CD4-positive, alpha-beta T cell (primary cell): ENCODE measurements at places on chromosomes 1 and 21.
A peak's percentile ranks its signal among the peaks of the same experiment; 100 is the strongest.

DNA sequence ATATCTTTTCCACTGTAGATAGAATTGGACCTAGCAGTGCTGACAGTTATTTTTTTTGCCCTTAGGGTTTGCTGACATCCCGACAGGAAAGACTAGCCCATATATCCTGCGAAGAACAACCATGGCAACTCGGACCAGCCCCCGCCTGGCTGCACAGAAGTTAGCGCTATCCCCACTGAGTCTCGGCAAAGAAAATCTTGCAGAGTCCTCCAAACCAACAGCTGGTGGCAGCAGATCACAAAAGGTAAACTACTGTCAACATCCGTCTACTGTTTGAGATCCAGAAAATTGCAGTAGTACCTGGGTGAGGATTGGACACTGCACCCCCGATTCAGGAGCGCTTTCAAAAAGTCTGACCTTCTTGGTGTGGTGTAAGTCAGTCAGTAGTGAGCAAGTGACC, 55.8 kb downstream of the CENPF start:
- DNase-seq = no peak

DNA sequence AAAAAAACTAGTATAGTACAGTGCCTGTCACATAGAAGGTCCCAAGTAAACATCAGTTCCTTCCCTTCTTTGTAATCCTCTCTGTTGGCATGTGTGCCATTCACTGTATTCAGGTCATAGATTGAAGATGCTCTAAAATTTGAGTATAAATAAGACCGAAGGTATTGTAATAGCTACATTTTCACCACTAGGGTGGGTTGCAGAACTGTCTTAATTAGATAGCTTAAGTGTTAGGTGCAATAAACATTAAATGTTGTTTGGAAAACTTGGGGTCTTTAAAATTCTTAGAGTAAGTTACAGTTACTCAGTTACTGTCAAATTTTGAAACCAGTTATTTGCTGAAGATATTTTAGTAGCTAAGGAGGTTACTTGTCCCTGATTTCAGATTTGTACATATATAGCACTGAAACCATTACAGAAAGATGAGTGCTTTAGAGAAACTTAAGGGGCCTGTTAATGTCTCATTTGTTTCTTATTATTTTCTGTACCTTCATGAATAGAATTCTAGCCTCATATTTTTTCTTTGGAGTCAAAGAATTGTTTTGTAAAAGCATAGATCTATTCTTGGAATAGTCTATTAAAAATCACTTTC, 24.3 kb downstream of the PER3 start:
- DNase-seq = no peak

DNA sequence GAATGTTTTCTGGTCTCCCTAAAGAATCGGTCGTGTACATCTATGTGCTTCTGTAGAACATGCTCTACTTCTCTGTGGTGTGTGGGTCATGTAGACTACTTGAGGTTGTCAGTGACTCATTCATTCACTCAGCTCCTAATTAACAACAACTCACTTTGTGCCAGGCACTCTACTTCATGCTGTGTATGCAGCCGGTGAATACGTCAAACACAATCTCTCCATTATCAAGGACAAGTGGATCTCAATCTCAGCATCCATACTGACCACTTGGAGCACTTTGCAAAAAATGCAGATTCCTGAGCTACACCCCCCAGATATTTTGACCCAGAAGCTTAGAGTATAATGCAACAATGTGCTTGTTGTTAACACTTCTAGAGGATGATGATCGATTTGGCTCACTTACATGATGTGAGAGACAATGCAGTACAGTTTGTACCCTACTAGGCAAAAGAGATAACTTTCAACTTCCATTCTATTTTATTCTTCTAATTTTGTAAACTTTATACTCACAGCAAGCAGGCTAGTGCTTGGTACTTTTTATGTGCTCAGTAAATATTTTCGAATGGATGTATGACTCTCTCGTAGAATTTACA, 508.6 kb upstream of the ADAMTS5 start:
- DNase-seq = no peak

GRCh38 chr1:101190441-101190840, 46.4 kb upstream of the S1PR1 start:
- no peak for DNase-seq

- no peak for DNase-seq
These were observed 66.2 kb upstream of the HMCN1 start for GRCh38 chr1:185668013-185668412.

DNA sequence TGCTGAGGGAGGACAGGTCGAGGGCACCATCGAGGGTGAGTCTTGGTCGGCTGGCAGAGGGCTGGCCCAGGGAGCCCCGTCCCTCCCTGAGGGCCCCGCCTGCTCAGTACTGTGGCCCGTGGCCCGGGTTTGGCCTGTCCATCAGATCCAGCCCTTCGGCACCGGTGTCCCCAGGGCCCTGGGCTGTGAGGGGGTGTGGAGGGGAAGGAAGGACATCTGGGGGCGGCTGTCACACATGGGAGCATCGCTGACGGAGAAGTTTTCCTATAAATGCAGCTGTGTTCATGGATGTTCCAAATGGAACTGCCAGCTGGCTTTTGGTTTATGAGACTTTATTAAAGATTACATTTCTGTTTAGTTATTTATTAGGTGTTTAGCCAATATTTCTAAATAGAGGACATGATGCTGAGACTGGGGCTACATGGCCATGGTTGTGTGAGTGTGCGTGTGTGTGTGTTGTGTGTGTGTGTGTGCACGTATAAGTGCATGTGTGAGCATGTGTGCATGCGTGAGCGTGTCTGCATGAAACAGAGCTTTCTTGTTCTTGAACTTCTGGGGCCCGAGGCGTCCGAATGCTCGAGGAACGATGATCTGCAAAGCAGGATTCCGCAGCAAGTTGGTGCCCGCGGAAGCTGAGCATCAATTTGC, 54.3 kb downstream of the SLX9 start:
- DNase-seq = no peak

DNA sequence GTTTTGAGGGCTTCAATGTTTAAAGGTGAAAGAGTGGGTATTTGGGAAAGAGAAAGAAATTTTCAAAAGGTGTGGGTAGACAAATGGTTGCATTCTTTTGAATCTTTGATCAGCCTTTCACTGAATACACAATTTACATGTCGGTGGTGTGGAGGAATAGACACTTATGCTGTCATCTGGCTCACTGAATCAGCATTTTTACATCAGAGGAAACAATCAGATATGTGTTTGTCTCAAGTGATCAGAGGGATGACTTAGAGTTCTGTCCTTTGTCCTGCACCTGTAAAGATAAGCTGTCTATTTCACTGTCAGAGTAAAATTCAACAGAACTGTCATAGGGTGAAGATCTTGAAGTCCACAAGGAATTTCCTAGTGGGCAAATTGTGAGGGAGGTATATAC, 170.9 kb upstream of the USP25 start:
- no peak for DNase-seq

- no peak for DNase-seq
These were observed 15.0 kb upstream of the HMGN1 start for GRCh38 chr21:39363607-39364555.

- DNase-seq = no peak
These were observed 23.5 kb downstream of the GPR157 start for GRCh38 chr1:9105336-9105867.

DNA sequence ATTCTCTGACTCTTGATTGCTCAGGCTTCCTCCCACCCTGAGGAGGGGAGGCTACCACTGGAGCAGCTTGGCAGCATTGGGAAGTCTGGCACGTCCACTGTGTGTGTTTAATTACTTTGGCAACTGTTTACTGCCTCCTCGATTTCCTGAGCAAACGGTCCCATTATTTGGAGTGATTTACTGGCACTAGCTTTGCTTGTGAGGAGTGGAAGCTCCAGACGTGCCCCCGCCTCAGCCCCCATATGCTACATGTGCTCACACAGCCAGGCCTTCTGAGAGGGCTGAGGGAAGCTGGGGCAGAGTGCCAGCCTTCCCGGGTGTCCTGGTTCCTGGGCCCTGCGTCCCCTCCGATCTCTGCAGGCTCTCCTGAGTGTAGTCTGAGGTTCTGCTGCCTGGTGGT, 306.2 kb downstream of the PTPRU start:
- DNase-seq = no peak

DNA sequence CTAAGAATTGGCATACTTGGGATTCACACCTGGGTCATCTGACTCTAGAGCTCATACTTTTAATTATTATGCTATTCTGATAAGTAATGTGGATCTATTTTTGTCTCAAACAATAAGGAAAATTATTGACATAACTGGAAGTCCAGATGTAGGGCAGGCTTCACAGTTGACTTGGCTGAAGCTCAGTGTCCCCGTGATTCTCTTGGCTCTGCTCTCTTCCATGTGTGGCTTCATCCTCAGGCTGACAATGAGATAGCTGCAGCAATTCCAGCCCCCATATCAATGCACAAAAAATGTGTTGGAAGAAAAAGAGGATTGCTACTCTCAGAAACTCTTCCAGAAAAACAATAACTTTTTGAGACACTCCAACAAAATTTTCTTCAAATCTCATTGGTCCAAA, 23.8 kb downstream of the HSD11B1 start:
- no peak for DNase-seq

- no peak for DNase-seq
These were observed 4.6 kb downstream of the PRUNE1 start for GRCh38 chr1:151012684-151013471.

- no peak for DNase-seq
These were observed 63.2 kb downstream of the DIRAS3 start for GRCh38 chr1:67987046-67987799.

DNA sequence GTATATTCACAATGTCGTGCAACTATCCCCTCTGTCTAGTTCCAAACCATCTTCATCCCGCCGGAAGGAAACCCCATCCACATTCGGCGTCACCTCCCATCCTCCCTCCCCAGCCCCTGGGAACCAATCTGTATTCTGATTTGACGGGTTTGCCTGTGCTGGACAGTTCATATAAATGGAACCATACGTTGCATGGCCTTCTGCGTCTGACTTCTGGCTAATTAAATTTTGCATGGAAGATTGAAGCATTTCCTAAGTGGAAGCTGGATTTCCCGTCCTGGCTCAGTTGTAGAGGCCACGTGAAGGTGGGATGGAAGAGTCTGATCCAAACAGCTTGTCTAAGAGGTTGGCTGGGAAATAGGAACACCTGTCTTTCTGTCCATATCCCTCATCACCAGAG, 14.6 kb downstream of the SPSB1 start:
- DNase-seq = no peak

DNA sequence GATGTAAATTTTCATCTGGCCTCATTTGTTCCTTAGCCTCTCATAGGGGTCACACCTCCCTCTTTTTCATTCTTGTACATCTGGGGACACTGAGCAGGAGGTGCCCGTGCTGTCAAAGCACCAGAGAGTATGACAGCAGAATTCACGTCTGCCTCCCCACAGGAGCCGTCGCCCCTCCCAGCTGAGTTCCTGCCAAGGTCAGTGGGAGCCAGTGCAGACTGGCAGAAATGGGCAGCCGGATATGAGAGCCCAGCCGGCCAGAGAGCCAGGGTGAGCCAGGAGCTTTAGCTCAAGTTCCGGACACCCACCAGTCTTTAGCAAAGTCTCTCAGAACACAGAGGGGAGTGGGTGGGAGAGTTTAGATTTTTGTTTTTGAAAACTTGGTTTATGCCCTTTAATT, 21.9 kb downstream of the GPR137B start:
- no peak for DNase-seq

DNA sequence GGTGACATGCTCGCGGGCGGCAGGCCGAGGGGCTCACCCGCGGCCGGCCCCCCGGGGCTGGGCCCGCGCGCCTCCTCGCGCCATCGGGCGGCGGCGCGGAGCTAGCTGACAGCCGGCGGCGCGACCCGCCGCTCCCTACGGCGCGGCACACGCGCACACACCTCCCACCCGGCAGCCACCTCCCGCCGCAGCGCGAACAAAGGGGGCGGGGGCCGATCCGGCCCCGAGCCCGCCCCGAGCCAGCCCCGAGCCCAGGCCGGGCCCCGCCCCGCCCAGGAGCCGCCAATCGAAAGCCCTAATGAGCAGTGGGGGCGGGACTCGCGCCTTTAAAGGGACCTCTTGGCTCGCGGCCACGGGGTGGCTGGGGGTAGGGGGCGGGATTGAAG, at the start of gene KIF21B:
TSS of gene KIF21B (minus strand) at position 198 of the 386 bp plus-strand sequence. CDS start 331 bp downstream, outside the sequence.
- peak; percentile 94 for DNase-seq

DNA sequence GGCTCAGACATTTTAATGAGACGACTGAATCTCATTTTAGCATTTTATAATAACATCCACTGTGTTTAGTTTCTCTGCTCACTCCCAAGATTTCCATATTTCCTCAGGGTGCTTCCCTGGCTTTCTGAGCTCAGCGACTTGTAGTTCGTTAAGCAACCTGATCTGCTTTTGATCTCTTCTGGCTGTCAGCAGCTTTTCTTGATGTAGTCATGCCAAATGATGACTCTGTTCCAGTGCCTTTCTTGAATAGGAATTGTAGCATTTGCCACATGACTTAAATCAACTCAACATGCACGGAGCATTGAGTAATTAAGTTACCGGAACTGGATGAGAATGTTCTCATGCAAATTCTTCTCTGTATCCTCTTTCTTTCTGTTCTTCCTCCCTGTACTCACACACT, 246.1 kb downstream of the FMN2 start:
- DNase-seq = no peak

GRCh38 chr21:25750085-25750484, 15.3 kb downstream of the GABPA start:
- DNase-seq = no peak

DNA sequence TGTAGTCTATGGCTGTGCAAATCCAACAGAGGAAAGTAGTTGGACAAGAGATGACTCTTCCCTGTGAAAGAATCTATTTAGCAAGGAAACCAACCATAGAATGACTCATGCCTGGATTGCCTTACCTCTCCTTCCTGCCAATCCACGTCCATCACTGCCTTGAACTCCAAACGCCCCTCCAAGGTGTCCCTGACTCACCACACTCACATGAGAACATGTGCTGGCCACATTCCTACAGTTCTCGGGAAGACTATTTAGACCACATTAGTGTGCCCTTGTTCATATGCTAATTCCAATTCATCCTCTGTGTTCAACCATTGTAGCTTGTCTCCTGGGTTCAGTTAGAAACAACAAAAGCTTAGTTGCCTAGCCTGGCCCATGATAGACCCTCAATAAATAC, 157.3 kb downstream of the SLC30A10 start:
- no peak for DNase-seq

DNA sequence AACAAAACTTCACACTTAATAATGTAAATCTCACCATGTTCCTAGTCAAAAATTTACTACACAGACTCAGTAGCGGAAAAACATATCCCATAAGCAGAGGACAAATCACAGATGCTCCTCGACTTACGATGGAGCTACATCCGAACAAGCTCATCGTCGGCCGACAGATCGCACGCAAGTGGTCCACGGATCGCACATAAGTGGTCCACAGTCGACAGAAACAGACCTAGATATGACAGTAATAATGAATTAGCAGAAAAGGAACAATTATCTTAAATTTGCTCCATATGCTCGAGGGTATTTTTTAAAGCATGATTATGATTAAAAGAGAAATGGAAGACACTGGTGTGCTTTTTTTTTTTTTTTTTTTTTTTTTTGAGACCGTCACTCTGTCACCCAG, 36.3 kb downstream of the WDR4 start:
- no peak for DNase-seq

DNA sequence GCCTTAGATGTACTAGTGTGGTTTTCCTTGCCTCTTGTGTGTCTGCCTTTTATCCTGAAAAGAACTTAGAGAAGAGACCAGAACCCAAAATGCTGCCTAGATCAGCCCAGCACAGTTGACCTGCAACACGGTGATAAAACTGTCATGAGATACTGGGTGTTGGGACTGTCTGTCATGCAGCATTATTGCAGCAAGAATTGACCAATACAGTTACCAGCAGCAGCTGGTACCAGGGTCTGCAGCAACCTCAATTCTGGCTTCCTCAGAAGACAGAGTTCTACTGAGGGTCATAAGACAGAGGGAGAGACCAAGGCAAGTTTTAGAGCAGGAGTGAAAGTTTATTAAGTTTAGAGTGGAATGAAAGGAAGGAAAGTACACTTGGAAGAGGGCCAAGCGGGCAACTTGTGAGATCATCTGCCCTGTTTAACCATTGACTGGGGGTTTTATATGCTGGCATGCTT, 182.0 kb downstream of the DYRK1A start:
- no peak for DNase-seq
